ENCODE measurements at places on chromosomes 7 and 10.
A peak's percentile ranks its signal among the peaks of the same experiment; 100 is the strongest.

DNA sequence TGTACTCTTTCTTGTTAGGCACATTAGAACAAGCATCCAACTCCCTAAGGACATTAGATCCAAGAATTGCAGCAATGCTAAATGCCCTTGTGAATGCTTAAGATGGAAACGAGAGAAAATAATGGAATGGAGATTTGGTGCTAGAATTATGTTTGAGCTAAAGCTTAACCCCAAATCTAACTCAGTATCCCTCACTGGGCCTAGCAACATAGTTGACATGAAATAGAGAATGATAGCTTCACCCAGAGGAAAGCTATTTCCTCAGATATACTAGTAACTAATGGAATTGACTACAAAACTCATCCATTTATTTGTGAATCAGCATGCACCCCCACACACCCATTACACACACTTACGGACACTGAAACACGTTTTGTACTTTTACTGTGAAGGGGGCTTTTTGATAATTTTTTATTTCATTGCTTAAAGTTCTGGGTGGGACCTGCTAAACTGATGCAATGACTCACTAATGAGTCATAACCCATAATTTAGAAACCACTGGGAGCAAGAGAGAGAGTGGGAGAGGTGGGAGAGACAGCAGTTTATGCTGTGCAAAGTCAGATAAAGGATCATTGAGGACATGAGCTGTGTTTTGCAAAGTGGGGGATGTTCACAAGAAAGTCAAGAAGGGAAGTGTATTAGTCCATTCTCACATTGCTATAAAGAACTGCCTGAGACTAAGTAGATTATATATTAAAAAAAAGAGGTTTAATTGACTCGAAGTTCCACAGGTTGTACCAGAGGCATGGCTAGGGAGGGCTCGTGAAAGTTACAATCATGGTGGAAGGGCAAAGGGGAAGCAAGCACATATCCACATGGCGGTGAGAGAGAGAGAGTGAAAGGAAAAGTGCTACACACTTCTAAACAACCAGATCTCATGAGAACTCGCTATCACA, 382.7 kb downstream of the SFMBT2 start:
- DNase-seq = peak; percentile 55

DNA sequence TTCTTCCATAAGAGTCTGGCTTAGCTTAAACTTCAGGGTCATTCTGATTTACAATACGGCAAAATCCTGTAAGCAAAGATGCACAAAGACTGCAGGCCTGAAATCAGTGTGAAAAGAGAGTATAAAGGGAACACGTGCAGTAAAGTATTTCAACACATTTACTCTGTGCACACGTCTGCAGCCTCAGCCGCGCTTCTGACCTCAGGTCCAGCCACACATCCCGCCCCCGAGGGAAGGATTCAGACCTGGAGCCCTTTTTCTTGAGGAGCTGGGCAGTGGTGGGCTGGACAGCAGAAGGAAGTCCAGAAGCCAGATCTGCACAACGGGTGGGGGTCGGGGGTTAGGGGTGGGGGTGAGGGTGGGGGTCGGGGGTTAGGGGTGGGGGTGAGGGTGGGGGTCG, 58.9 kb upstream of the FAM20C start:
- no peak for DNase-seq

DNA sequence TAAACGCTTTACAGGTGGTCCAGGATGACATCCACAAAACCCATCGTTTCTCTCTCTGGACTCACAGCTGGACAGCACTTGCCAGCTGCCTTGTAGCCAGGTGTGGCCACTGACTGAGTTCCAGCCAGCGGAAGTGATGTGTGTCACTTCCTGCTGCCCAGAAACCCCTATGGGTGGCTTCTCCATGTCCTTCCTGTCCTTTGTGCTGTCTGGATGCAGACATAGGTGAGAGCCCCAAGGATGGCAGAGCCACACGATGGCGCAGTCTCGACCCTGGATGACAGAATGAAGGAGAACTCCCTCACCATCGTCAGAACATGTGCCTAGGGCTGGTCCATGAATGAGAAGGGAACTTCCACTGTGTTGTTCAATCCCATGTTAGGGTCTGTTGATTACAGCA, 22.1 kb downstream of the NMT2 start:
- no peak for DNase-seq

DNA sequence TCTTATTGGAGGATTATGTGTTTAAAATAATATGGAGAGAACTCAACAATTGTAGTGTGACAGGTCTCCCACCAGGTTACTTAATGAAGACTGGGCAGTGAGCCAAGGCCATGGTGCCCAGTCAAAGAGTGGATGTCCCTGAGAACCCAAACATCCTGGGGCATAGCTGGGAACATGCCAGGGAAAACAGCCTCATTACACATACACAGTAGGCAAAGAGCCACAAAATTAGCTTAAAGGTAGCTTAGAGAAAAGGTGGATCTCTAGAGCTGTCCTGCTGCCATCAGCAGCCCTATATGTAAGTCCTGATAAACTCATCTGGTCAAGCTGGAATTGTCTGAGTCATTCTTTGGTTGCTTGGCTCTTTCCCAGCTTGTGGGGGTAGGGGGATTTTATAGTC, 287.8 kb downstream of the PHF14 start:
- DNase-seq = peak; percentile 13

DNA sequence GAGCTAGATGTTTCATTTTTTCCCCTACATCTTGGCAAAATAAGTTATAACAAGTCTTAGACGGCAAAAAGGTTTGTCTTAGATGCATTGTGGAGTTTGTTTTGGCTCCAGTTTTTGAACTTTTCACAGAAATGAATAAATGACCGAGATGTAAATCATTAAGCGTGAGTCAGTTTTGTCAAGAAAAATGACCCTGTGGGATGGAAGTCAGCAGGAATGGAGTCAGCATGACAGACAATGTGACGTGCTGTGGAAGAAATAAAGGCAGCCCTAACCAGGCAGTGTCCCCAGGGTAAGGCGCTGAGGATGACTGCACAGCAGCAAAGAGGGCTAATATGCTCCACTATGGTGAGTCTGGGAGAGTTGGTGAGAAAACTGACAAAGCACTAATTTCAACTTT, 163.2 kb downstream of the NOC3L start:
- peak; percentile 19 for DNase-seq

DNA sequence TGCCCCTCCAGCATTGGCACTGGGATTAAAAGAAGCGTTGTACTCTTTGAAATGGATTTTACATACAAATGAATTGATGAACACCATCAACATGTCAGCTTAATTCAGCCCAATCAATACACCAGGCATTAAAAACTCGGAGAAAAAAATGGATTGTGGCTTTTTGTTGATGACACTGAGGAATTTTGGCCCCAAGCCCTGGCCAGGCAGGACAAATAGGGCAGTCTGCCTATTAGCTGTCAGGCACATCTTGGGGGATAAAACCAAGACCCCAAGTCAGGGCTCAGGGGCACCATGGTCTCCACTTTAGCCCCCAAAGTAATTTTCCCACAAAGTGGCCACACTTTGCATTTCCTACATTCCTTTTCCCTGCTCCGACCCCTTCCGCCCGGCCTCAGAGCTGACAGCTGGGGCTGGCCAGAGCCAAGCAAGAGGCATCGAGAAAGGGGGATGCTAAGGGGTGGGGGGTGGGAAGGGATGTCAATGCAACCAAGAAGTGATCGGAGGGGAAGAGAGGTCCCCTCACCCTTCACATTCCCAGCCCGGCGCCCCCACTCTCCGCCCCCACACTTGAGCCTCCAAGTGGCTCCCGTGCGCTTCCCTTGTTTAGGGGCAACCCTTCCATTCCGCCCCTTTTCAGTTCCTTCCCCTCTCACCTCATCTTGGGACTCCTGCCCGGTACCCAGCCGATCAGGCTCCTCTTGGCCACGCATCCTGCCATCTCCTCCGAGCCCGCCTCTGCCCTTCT, 711 bp downstream of the HIP1 start:
- no peak for DNase-seq

GRCh38 chr10:27258838-27259812, 18.5 kb upstream of the ACBD5 start:
- no peak for DNase-seq

DNA sequence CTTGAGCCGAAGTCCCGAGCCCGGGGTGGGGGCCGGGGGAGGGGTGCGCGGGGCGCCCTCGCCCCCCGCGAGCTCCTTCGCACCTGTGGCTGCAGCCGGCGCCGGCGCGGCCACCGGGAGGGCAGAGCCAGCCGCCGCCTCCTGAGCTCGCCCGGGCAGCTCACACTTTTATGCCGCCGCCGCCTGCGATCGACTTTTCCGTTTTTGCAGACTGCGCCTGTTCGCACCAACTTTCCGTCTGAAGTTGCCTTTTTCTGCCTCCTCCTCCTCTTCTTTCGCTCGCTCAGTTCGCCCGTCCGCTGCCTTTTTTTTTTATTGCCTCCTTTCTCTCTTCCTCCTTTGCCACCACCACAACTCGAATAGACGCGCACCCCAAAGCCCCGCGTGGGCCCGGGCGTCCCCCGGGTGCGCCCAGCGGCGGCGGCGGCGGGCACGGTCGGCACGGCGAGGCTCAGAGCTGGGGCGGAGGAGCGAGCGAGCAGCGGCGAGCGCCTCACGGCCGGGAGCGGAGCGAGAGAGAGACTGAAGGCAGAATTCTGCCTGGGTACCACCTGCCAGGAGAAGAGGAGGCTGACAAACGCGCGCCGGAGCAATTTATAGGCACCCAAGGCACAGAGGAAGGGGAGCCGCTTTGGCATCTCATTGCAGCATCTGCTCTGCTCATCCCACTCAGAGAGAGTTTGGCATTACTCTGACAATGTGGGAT, at the start of gene C1QL3:
Gene C1QL3 (minus strand): TSS at position 569 of the 706 bp plus-strand sequence. CDS start 814 bp downstream, outside the sequence.
- DNase-seq = peak; percentile 25

DNA sequence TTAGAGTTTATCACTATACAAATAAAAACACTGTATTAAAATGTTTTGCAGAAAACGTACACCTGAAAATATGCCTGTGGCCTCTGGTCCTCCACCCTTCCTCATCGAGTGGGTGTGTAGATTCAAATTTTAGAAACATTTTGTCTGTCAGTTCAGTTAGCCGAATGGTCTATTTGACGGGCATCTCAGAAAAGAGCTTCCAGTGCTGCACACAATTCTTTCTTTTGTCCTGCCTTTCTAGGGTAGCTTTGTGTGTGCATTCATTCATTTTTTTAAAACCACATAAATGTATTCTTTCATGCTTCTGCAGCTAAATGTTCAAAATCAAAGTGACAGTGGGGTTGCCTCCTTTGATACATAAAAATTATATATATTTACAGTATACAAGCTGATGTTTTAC, 46.8 kb downstream of the GNAI1 start:
- DNase-seq = no peak

DNA sequence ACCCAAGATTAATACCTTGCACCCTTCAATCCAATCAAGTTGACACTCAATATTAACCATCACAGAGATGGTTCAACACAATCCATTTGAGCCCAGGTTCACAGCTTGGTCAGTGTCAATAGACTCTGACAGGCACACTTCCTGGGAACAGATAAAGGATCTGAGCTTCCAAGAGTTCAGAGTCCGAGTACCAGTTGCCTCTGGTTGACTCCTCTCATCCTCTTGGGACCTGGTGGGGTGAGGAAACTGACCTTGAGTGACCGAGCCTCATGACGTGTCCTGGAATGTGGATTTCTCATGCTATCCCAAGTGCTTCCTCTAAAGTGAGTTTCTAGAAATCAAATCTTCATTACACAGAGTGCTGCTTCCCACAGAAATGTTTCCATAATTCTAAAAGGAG, 162.0 kb downstream of the CYP26A1 start:
- DNase-seq = peak; percentile 72

- DNase-seq = no peak
Measured at GRCh38 chr7:145902123-145902522, 214.5 kb upstream of the CNTNAP2 start.

- DNase-seq = no peak
Measured at GRCh38 chr7:117126676-117127075, 173.4 kb downstream of the ST7 start.

- peak; percentile 66 for DNase-seq
Measured at GRCh38 chr10:11035301-11035991, 17.8 kb downstream of the CELF2 start.

- DNase-seq = no peak
Measured at GRCh38 chr7:48049850-48050249, 14.5 kb downstream of the C7orf57 start.

GRCh38 chr10:71727105-71727737, 7.6 kb upstream of the C10orf105 start:
- no peak for DNase-seq

GRCh38 chr10:21069929-21070700, 173.0 kb upstream of the NEBL start:
- DNase-seq = no peak

DNA sequence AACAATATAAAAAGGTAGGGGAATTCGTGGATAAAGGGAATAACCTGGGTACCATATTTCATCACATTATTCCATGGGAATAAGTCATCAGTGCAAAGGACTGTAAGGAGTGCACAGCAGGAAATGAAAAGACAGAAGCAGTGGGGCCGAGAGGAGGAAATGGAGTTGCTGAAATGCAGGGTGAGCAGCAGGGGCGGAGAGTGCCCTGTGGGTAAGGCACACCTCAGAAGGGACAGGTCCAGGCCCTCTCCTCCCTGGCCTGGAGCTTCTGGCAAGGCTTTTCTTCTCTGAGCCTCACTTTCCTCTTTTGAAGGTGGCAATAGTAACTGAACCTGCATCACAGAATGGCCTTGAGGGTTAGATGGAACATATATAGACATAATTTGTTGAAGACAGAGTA, 26.2 kb downstream of the IKZF1 start:
- DNase-seq = no peak

- DNase-seq = no peak
Measured at GRCh38 chr10:70780370-70780760, 4.8 kb downstream of the TBATA start.

GRCh38 chr7:7247658-7248057, 65.3 kb downstream of the C1GALT1 start:
- no peak for DNase-seq

GRCh38 chr10:112907893-112908292, 42.2 kb upstream of the TCF7L2 start:
- DNase-seq = no peak
